Neural progenitor cell (in vitro differentiated cells): ENCODE measurements at places on chromosomes 7 and 10.

- peak; percentile 70 for DNase-seq
Measured at GRCh38 chr10:104641187-104641936, at the start of gene SORCS3. Gene SORCS3 (plus strand): TSS chr10:104641290.

GRCh38 chr10:122019414-122019975, 30.5 kb downstream of the TACC2 start:
- peak; percentile 94 for DNase-seq

DNA sequence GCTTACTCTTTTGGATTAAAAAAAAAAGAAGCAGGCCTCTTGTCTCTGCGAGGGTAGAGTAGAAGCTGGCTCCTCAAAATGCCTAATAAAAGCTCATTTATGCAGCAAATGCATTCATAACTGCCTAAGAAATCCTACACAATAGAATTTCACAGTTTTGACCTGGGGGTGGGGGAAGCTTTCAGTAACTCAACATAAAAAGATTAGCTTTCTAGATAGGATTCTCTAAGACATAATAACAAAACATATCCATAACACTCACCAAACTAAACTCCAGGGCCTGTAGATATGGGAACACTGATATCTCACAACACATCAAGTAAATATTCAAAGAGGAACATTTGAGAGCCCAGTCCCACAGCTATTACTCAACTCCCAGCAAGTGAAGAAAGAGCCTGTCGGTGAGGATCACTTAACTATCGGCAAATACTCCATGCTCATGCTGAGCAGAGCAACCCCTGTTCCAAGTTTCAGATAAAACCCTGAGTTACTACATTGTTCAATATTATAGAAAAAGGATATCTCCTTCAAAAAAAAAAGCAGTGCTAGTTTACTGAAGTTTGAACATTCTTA, 88.1 kb downstream of the COBL start:
- no peak for DNase-seq

DNA sequence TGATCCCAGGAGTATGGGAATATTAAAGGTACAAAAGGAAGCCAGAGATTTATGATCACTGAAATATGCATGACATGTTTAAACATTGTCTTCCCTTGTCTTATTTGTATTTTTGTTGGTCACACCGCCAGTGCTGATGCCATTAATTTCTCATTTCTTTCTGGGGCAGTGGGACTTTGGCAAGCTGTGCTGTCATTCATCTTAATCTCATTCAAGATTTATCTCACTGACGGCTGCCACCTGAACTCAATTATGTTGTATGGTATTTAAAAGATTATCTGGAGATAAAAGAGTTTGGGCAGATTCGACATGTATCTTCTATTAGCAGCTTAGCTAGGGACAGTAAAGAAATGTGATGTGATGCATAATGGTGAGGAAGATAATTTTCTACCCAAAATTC, 284.9 kb upstream of the PLXDC2 start:
- no peak for DNase-seq

- no peak for DNase-seq
Measured at GRCh38 chr10:48634198-48634983, 29.5 kb upstream of the ARHGAP22 start.

DNA sequence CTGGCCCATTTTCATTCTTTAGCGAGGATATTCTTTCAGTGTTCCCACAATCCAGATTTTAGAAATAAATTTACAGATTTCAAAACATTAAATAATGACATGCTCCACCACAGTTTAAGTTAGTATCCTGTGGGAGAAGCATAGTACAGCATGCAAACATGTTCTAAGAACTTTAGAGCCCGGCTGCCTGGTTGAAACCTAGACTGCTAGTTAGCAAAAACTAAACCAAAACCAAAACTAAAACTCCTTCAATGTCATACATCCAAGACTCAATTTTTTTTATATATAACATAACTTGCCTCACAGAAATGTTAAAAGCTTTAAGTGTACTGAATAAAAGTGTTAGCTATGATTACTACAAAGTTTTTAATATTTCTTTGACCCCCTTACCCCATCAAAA, 17.0 kb downstream of the TRA2A start:
- DNase-seq, result no peak

DNA sequence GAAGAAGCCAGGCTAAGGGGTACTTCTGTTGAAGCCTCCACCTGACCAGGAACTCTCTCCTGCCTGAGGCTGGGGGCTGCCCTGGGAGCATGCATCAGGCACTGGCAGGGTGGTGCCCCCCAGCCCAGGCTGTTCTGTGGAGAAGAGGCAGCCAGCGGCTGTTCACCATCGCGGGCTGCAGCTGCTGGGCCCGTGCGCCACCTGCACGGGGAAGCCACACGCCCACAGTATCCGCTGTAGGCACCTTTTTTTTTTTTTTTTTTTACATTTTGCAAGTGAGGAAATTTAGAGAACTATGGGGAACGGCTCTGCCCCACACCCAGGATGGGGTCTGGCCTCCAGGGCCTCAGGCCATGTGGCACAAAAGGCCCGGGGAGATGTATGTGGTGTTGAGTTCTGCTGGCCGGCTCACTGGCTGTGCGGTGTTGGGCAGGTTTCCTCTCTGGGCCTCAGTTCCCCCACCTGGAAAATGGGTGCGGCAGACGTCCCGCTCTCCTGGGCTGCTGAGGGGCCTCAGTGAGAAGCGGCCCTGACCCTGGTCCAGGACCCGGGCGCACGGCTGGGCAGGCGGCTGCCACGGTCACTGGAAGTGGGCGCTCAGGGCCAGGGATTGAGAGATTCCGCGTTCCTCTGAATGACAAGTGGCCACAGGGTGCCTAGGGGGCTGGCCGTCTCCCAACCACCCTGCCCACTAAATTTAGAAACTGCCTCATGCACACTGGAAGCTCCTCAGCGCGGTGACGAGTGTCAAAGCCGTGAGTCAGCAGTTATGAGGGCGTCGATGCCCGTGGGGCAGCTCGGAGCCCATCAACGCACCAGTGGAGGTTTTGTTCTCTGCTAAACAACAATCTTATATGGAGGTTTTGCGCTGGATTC, 8.8 kb upstream of the INTS1 start:
- no peak for DNase-seq
